DND-41 (cell line): ENCODE measurements at places on chromosomes 6 and 20.

- DNase-seq = no peak
These were observed 79.2 kb downstream of the CBFA2T2 start for GRCh38 chr20:33568868-33569801.

DNA sequence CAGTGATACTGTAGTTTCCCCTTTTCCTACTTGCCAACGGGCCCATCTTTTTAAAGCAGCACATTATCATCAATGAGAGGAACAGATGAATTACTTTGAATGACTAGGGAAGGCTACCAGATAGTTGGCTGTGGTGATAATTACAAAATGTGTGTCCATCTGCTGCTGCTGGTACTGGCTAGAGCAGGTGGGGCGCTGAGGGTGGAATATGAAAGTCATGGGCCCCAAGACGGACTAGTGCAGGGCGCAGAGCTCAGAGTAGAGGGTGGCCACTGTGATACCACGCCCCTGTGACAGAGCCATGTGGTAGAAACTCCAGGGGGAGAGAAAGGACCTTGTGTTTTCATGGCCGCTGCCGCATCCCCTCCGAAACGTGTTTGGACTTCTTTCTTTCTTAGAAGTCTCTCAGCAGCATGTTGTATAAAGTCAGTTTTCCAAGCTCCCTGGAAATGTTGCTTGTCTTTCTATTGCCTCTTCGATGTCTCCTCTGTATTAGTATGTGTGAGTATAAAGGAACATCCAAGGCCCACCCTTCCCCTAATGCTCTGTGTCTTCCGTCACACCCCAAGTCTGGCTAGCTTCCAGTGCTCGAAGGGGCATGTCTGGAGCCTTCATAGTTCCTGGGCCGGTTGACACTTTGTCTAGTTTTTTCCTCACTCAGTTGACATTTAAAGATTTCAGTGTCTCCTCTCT is 88.1 kb downstream of the PPP1R14C start:
- DNase-seq = no peak

DNA sequence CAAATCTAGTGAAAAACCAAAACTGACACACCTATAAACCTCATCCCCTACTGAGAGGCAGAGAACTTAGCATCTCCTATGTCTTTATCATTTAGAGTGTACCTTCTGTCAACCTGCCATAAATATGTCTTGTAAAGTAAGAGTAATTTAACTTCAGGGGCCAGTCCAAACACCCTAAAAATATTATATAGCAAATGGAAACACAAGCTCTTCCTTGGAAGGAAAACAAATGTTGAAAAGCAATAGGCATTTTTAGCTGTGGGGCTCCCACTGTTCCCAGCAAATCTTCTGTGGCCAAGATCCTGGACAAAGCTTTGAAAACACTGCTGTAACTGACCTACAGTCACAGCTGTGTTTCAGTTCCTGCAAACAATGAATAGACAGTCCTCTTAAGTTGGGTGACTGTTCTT is 140.0 kb upstream of the RNF217 start:
- no peak for DNase-seq

- no peak for DNase-seq
These were observed 12.2 kb downstream of the CEP250 start for GRCh38 chr20:35467339-35468224.

GRCh38 chr6:168695701-168696100 is 254.7 kb downstream of the SMOC2 start:
- DNase-seq = no peak
